Heart left ventricle (tissue), 16 donors: ENCODE measurements at places on chromosomes 7 and 10. TPM values are rescaled to one million over a fixed set of nuclear protein-coding genes. Genes with fewer than 3 reads are reported as not detected.

The LRGUK gene
- 0.51 TPM for total RNA-seq

The ZNF316 gene
- 13.0 TPM for total RNA-seq

The ARPC1B gene
- 142 TPM for total RNA-seq

The CHST3 gene
- total RNA-seq, result 12.0 TPM

The C7orf57 gene
- not detected for total RNA-seq

The NXPH1 gene
- not detected for total RNA-seq

The COBL gene
- 102 TPM for total RNA-seq

The GIMAP8 gene
- total RNA-seq, result 12.7 TPM

The SPDYE6 gene
- total RNA-seq, result not detected

The PON1 gene
- total RNA-seq, result not detected

The IL15RA gene
- total RNA-seq, result 19.2 TPM

The H2BK1 gene
- total RNA-seq, result not detected

The MPP7 gene
- 18.1 TPM for total RNA-seq

The STEAP1B gene
- 0.51 TPM for total RNA-seq

The CLDN4 gene
- not detected for total RNA-seq

The C10orf90 gene
- total RNA-seq, result not detected

The VWDE gene
- 0.58 TPM for total RNA-seq

The TCAF2 gene
- 0.30 TPM for total RNA-seq

The SFMBT2 gene
- 13.2 TPM for total RNA-seq

The PDE6C gene
- not detected for total RNA-seq

The SORCS1 gene
- total RNA-seq, result 0.23 TPM

The GCK gene
- 1.9 TPM for total RNA-seq

The INTS1 gene
- 35.5 TPM for total RNA-seq

The HDAC9 gene
- total RNA-seq, result 47.3 TPM

The SEMA3A gene
- total RNA-seq, result 3.7 TPM

The OR2A1 gene
- not detected for total RNA-seq

The PITX3 gene
- total RNA-seq, result 2.3 TPM

The TMEM236 gene
- 0.27 TPM for total RNA-seq

The NPSR1 gene
- not detected for total RNA-seq

The TMEM196 gene
- not detected for total RNA-seq

The SPDYE18 gene
- 0.52 TPM for total RNA-seq

The HYAL4 gene
- total RNA-seq, result not detected

The DEPP1 gene
- total RNA-seq, result 37.1 TPM

The HOXA13 gene
- not detected for total RNA-seq

The AGMO gene
- total RNA-seq, result 0.27 TPM

The PHYHIPL gene
- total RNA-seq, result not detected

The TMEM213 gene
- not detected for total RNA-seq

The SPDYE2B gene
- not detected for total RNA-seq

The GPR15LG gene
- not detected for total RNA-seq

The PPP1R17 gene
- total RNA-seq, result not detected

The SEMA3E gene
- total RNA-seq, result not detected

The CYP17A1 gene
- not detected for total RNA-seq

The OR2A5 gene
- total RNA-seq, result not detected

The SPOCK2 gene
- 5.7 TPM for total RNA-seq

The UCN3 gene
- total RNA-seq, result not detected
